ENCODE measurements at places on chromosomes 12 and 14.

GRCh38 chr12:23504641-23505399 is 444.6 kb downstream of the SOX5 start:
- DNase-seq, result no peak

DNA sequence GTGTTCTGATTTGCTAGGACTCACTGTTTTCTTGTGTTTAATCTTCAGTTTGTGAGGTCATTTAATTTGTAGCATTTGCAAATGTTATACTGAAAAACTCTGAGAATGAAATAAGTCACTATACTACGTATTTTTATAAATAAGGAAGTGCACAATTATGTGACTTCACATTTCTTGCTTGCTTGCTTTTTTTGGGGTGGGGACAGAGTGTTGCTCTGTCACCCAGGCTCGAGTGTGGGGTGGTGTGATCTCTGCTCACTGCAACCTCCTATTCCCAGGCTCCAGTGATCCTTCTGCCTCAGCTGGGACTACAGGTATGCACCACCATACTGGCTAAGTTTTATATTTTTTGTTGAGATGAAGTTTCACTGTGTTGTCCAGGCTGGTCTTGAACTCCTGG is 32.7 kb downstream of the RBM25 start:
- no peak for DNase-seq

DNA sequence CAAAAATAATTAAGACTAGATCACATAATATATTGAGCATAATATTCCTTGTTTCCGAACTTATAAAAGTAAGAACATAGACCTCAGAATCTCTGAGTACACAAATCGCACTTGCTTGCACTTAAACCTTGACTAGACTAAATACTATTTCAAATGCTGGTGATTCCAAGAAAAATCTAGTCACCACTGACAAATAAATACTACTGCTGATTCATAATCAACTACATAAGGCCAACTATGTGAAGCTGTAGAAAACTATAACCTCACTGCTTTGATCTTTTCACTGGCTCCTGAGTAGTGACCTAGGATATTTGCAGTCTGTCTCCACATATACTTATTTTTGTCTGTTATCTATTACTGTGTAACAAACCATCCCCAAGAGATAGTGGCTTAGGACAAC is 245.4 kb downstream of the DIO2 start:
- DNase-seq, result no peak

GRCh38 chr14:69540654-69541335 is 33.9 kb downstream of the CCDC177 start:
- no peak for DNase-seq

DNA sequence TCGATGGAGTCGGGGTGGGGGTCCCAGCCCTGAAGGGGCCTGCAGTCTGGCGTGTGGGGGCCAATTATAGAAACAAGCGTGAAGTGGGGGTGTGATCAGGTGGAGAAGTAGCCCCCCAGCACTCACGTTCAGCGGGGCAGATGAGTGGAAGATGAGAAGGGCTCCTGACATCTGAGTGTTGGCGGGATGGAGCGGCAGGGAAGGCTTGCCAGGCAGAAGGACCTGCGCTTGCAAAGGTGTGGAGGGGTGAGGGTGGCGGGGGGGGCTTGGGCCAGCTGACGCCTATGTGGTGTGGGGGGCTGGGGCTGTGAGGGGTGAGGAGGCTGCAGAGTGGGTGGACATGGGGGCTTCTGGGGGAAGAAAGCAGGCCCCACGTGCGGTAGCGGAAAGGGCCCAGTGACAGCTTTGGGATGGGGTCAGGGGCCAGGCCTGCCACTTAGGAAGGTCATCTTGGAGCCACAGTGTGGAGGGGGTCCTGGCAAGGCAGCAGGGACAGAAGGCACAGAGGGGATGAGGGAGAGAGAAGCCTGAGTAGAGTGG is 22.2 kb upstream of the BEGAIN start:
- no peak for DNase-seq

- DNase-seq, result no peak
Observed at GRCh38 chr12:24681570-24681969, 267.3 kb downstream of the BCAT1 start.

GRCh38 chr12:4269279-4269991 is 4.1 kb upstream of the CCND2 start:
- DNase-seq, result peak; percentile 80

DNA sequence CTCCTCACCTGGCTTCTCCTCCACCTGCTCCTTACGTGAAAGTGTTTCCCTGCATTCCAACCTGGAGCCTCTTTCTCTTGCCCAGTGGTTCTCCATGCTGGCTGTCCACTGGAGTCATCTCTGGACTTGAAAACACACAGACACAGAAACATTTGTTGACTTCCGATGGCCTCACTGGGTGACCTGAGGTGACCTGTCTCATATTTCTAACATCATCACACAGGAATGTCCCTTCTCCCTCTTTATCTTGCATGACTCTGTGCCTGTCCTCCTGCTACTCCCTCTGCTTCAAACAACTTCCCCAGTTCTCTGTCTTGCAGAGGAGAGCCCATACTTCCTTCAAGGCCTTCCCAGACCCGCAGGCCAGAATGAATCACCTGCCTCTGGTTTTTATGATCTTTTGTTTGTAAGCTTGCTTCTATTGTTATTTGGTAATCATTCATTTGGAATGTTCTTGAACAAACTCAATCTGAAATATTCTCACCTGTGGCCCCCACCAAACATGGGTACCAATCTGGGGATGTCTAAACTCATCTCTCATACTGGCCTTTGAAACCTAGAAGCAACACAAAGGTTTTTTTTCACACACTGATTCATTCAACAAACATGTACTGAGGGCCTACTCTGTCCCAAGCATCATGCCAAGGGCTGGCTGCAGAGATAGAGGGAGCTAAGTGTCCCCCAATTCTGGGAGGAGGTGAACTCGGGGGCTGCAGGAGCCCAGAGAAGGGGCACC is 9.7 kb upstream of the RIN3 start:
- DNase-seq, result peak; percentile 96

- no peak for DNase-seq
Observed at GRCh38 chr12:117390866-117391265, 29.4 kb upstream of the NOS1 start.

DNA sequence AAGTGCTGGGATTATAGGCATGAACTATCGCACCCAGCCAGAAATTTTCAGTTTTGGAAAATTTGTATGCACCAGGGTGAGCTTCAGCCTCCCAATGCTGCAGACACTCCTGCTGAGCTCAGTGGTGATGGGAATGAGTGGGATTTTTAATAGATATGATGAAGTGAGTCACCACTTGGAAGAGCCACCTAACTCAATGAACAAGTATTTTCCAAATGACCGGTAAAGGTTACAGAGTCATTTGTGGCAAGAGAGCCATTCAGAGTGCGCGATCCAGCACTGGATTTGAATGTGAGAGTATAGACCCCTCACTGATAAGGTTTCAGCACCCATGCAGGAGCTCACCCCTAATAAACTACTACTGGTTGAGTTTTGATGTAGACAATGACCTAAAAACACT is 100.7 kb downstream of the PPP2R5C start:
- DNase-seq, result no peak

GRCh38 chr12:81639196-81639595 is 120.0 kb downstream of the PPFIA2 start:
- no peak for DNase-seq

DNA sequence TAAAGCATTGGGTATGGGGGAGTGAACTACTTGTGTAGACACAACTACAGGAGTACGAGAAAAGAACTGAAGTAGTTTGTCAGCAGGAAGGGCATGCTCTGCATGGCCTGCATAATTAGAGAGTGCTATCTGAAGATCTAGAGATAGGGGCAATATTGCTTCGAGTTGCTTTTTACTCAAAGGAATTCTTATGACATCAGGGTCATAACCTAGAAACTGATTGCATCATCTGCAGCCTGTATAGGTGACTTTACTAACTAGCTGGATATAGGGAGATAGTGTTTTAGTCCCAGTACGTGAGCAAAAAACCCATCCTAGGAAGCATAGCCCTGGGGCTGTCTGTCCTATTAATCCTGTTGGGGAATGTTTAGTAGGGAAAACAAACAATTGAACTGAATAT is 39.8 kb downstream of the TMTC3 start:
- DNase-seq, result no peak

- DNase-seq, result no peak
Observed at GRCh38 chr12:54588110-54588889, at the start of gene PPP1R1A. PPP1R1A (minus strand) TSS chr12:54588659; CDS start chr12:54588488, 171 bp downstream.

DNA sequence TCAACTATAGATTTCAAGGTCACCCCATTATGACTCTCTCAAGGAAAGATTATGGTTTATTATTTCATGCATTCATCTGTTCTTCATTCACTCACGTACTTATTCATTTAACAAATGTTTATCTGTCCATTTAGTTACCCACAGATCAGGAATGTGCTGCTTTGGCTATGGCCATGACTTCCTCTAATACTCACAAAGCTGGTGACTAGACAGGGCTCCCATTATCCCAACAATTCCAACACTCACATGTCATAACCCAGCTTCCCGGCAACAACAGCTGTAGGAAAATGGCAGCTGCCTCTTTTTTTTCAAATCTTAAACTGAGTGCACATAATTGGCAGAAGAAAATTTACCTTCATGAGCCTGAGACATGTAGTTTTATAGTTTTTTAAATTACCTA is 190.8 kb upstream of the CCDC196 start:
- DNase-seq, result no peak

All from foreskin keratinocyte (primary cell).